ENCODE measurements at places on chromosomes 4 and X. TPM values are rescaled to one million over a fixed set of nuclear protein-coding genes. Genes with fewer than 3 reads are reported as not detected.

Gene SOD3
- 128 TPM for total RNA-seq

Gene CXorf51A
- not detected for total RNA-seq

Gene DNAJB14
- total RNA-seq: 45.6 TPM

Gene KLF3
- 41.9 TPM for total RNA-seq

Gene ANXA3
- total RNA-seq: 49.8 TPM

Measured in mesenteric fat pad (tissue), 1 donor.